ENCODE measurements at places on chromosomes 5 and 9.

- DNase-seq: peak; percentile 28
These were observed at the start of gene NEK6 for GRCh38 chr9:124257844-124258606. NEK6 (plus strand) TSS chr9:124257949; CDS start chr9:124301965, 44,016 bp downstream.

DNA sequence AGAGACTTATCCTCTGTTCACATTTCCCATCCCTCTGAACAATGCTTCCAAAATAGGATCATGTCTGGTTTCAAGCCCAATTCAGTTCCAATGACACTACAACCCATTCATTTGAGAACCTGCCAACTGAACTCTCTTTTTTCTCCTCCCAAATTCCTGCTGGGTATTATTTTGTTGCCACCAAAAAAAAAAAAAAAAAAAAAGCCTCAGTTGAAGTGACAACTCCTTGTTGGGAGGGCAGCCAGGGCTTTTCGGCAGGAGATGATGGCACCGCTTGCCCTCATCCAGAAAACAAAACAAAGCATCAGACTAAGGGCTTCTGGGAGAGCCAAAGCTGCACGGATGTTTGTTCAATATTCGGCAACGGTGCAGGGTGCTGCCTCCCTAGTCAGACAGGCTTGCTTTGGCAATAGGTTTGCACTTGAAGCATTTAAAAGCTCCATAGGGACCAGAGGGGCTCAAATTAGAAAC is 30.6 kb upstream of the TRIM32 start:
- no peak for DNase-seq

DNA sequence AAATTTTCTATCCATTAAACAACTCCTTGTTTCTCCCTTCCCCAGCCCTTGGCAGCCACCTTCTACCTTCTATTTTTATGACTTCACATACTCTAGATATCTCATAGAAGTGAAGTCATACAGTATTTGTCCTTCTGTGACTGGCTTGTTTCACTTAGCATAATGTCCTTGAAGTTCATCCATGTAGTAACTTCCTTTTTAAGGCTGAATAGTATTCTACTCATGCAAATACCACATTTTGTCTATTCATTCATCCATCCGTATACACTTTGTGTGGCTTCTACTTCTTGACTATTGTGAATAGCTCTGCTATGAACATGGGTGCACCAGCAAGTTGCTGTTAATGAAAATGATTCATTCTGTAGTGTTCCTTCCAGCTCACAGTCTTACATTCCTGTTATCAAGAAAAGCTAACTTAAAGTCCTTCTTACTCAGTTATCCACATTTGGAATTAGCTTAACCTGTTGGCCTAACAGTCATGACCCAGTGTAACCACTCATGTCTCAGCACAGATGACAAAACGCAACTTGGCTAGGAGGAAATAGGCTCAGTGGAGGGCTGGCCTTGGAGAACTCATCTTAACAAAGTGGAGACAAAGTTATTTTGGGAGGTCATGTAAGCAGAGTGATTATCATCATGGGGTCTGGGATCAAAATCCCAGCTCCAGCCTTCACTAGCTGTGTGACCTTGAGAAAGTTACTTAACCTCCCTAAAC is 129.7 kb upstream of the MAP3K1 start:
- no peak for DNase-seq

- no peak for DNase-seq
These were observed 53.4 kb downstream of the SLC22A5 start for GRCh38 chr5:132422720-132423437.

DNA sequence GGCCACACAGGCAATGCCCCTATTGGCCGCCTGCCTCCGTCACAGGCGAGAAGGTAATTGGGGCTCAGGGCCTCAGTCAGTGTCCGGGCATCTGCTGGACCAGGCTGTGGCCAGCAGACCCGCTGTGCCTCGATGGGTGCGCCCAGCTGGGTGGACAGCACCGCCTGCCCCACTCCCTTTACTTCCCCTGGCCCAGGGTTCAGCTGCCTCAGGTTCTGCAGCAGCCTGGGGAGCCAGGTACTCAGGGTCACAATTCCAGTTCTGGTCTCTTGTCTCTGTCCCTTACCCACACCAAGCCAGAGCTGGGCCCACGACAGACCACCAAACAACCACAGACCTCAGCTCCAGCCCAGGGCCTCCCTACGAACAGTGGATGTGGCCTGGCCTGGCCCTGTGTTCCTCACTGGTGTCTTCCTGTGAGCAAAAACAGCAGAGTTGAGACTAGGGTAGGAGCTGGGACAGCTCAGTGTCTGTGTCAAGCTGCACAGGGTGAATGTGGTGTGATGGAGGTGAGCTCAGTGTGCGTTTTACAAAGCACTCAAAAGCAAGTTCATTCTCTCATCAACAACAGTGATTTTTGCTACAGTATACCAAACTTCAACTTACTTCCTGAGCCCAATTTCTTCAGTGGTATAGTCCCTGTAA is 33.4 kb upstream of the SUSD3 start:
- DNase-seq: no peak

DNA sequence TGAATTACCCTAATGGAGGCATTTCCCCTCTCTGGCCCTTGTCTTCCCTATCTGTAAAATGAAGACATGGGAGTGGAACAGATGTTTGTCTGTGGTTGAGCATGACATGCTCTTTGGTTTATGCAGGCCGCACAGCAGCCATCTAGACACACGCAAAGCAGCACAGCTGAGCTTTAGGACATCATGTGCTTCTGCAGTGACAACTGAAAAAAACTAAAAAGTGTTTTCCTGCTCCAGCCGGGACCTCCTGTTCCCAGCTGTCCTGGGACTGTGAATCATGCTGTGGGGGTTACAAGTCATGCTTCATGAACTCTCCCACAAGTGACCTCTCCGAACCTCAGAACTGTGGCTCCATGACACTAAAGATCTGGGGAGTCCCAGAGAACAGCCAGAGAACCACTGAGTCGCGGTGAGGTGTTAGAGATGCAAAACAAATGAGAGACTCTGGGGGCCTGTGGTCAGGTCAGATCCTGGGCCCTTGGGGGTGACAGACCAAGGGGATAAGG is 1.7 kb downstream of the SMIM3 start:
- DNase-seq: no peak

All from stimulated activated CD8-positive, alpha-beta memory T cell treated with anti-CD3 and anti-CD28 coated beads, Interleukin-12 subunit alpha, Interleukin-12 subunit beta, amount 100 ng/mL, for 4 hours (primary cell).